ENCODE measurements at places on chromosomes 12 and 14. TPM values are rescaled to one million over a fixed set of nuclear protein-coding genes. Genes with fewer than 3 reads are reported as not detected.

Gene SERPINA9
- total RNA-seq: 1.4 TPM

Gene WNK1
- total RNA-seq: 72.2 TPM

Gene SDS
- total RNA-seq: 2.4 TPM

Gene RHOJ
- 4.8 TPM for total RNA-seq

Gene OR6C2
- 11.8 TPM for total RNA-seq

Gene ARHGAP9
- total RNA-seq: 6.7 TPM

Gene SRSF9
- total RNA-seq: 86.7 TPM

Gene IFNG-AS1
- 3.9 TPM for total RNA-seq
